ENCODE measurements at places on chromosomes 13 and 19. TPM values are rescaled to one million over a fixed set of nuclear protein-coding genes. Genes with fewer than 3 reads are reported as not detected.

The ZNF492 gene
- not detected for total RNA-seq

The ZNF738 gene
- total RNA-seq: 2.9 TPM

The ADGRE2 gene
- total RNA-seq: not detected

The MCEMP1 gene
- not detected for total RNA-seq

The RAD23A gene
- total RNA-seq: 76.8 TPM

The COX6B2 gene
- not detected for total RNA-seq

The IQCN gene
- total RNA-seq: 4.4 TPM

The PMIS2 gene
- total RNA-seq: not detected

DNA sequence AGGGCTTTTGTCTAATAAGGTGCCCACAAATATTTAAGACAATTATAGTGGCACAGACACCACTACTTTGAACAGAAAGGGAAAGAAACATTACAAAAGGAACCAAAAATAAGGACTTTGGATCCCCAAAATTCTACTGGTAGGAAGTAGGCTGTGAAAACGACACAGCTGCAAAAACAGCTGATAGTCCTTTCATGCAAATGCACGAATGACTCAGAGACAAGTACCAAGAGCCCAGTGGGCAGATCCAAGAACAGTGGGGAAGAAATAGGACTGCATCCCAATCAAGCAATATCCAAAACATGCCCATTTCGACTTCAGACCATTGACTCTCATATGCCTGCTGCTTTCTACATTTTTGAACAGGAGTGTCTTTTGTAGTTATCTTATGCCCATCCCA is 269.4 kb upstream of the NBEA start:
- DNase-seq: no peak

- DNase-seq: no peak
Observed at GRCh38 chr13:85816413-85816812, 17.2 kb upstream of the SLITRK6 start.

- DNase-seq: peak; percentile 65
Observed at GRCh38 chr13:82713687-82714405, 1168.4 kb downstream of the SLITRK1 start.

GRCh38 chr19:3012621-3013262 is 16.3 kb downstream of the TLE2 start:
- DNase-seq: no peak

DNA sequence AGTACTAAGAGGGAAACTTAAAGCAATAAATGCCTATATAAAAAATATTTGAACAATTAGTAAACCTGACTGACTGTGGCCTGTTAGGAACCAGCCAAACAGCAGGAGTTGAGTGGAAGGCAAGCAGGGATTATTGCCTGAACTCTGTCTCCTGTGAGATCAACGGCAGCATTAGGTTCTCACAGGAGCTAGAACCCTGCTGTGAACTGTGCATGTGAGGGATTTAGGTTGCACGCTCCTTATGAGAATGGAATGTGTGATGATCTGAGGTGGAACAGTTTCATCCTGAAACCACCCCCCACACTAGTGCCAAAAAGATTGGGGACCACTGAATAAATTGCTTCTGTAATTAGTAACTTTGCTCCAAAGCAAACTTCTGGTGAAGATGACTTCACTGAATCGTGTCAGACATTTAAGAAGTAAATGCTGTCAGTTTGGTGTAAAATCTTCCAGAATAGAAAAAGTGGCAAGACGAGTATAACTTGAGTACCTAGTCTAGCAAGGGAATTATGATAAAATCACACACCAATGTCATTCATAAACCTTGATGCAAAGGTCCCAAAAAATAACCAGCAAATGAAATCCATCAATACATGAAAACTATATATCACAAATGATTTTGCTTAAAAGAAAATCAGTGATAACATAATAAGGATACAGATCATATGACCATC is 53.8 kb downstream of the SLC6A16 start:
- no peak for DNase-seq

GRCh38 chr19:30119180-30119908 is 177.3 kb downstream of the URI1 start:
- DNase-seq: no peak

DNA sequence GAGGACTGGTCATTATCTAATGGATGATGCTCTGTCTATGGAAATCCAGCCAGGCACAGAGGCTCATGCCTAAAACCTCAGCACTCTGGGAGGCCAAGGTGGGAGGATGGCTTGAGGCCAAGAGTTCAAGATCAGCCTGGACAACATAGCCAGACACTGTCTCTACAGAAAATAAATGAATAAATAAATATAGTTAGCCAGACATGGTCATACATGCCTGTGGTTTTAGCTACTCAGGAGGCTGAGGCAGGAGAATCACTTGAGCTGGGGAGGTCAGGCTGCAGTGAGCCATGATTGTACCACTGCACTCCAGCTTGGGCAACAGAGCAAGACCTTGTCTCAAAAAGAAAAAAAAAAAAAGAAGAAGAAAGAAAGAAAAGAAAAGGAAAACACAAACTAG is 234.7 kb downstream of the TSHZ3 start:
- DNase-seq: no peak

GRCh38 chr13:113275387-113275786 is 21.7 kb upstream of the LAMP1 start:
- DNase-seq: peak; percentile 70

DNA sequence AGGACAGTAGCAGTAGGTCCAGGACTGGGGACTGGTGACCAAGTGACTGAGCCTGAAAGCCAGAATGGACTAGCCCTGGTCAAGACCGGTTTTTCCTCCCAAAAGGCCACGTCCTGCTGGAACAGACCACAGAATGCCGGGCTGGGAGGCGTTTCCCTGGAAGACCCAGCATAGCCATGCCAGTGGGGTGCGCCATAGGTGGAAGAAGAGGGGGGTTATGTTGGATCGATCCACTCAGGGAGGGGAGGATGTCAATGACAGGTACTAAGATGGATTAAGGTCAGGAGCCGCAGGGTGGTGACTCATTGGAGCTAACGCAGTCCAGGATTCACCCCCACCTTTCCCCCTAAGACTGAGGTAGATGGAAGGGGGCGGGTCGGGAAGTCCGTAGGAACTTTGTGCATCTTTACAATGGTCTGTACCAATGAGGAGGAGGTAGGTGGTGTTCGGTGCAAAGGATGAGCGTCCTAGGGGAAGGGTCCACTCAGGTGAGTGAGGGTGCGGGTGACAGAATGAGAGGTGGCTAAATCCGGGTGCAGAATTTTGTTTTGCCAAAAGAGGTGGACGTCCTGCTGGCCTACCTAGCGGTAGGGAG is 21.0 kb downstream of the VASP start:
- peak; percentile 45 for DNase-seq

DNA sequence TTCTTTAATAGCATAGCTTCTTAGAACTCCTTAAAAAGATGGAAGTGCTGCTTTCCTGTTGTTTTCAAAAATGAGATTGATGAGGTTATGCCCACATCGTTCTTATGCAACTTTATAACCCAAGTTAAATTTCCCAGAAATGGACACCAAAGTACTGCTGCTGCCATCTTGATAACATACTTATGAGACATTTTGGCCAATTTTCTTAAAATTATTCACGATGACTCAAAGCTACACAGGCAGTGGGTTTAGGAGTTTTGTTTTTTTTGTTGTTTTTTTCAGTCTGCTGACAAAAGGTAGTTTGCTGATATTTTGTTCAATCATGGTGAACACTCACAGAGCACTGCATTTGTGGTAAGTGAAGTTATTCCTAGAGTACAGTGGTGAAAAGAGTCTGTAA is 54.9 kb upstream of the RFC3 start:
- peak; percentile 62 for DNase-seq

DNA sequence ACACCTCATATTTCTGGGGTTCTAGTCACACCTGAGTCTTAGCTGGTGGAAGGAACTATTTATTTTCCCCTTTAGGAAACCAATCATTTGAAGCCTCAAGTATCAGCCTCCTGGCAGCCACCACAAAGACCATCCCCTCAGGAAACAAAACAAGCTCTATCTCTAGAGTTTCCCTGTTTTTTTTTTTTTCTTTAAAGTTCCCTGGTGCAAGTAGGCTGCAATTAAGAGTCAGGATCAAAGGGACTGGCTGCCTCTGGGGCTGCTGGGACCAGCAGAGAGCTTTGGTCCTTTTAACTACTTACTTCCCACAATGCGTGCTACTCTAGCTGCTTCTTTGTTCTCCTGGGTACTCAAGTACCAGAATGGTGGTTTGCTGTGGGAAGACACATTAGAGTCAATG is 11.4 kb downstream of the MBNL2 start:
- DNase-seq: no peak

DNA sequence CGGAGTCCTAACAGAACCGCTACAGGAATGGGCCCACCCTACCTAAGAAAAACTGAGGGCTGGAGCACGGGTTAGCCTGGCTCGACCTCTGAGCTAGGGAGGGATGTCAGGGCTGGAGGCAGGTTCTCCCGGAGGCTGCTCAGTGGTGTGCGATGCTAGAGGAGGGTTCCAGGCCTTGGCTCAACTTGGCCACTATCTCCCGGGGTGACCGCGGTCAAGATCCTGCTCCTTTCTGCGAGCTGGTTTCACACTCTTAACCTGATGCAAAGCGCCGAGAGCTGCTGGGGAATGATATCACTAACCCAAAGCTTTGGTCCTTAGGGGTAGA is 301 bp downstream of the POP4 start:
- DNase-seq: no peak

GRCh38 chr19:18399008-18399407 is 1.6 kb upstream of the LRRC25 start:
- peak; percentile 49 for DNase-seq

- DNase-seq: peak; percentile 93
Observed at GRCh38 chr19:52397310-52398080, at the start of gene ZNF528. Gene ZNF528, plus strand, starts transcription at chr19:52397849. Its CDS starts 4,165 bp downstream, at chr19:52402014.

DNA sequence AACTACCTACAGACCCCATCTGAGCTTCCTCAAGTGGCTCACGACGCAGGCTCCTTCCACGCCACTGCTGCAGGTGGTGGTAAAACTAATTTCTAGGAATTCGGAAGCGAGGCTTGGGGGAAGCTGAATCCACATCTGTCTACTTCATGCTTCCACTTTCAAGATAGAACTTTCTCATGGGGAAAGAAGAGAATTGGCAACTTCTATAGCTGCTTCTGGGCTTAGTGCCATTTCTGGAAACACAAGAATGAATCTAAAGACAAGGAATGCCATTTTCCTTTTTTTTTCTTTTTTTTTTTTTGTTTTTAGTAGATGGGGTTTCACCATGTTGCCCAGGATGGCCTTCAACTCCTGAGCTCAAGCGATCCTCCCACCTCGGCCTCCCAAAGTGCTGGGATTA is 2.8 kb upstream of the NLRP12 start:
- peak; percentile 90 for DNase-seq

- DNase-seq: no peak
Observed at GRCh38 chr13:22227895-22228294, 557.0 kb downstream of the FGF9 start.

- peak; percentile 70 for DNase-seq
Observed at GRCh38 chr13:26476111-26476781, 81.2 kb upstream of the WASF3 start.

DNA sequence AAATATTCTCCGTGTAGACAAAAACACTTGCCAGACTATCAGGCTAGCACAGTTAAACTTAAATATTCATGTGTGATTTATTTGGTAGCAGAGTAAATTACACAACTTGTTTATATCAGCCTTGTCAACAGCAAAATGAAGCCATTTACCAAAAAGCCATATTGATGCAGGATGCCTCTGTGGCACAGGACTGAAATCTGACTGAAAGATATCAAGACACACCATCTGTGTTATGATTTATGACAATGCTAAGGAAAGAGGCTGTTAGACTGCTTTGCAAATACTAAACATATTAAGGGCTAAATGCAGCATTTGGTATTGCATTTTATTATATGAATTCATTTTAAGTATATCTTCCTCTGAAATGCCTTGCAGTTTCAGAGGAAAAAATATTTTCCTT is 44.8 kb upstream of the FNDC3A start:
- no peak for DNase-seq

- DNase-seq: no peak
Observed at GRCh38 chr13:45411631-45412030, 6.5 kb downstream of the SLC25A30 start.

DNA sequence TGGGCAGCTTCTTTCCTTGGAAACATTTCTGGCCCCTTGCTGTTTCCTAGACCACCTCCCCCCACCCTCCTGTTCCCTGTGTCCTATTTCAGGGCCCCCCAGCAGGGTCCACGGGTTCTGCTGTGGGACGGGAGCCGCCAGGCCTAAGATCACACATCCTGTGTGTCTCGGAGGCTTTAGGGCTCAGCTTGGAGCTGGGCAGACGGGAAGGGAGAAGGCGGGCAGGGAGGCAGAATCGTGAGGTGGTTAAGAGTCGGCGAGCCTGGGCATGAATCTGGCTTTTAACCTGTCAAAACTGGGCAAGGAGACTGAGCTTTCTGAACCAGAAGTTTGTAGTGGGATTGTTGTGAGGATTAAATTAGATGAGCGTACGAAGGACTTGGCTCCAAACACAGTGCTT is 4.8 kb downstream of the KCNC3 start:
- no peak for DNase-seq

- no peak for DNase-seq
Observed at GRCh38 chr19:18541258-18541991, 1.9 kb downstream of the FKBP8 start.

- no peak for DNase-seq
Observed at GRCh38 chr13:44104969-44105368, 225.3 kb downstream of the LACC1 start.

DNA sequence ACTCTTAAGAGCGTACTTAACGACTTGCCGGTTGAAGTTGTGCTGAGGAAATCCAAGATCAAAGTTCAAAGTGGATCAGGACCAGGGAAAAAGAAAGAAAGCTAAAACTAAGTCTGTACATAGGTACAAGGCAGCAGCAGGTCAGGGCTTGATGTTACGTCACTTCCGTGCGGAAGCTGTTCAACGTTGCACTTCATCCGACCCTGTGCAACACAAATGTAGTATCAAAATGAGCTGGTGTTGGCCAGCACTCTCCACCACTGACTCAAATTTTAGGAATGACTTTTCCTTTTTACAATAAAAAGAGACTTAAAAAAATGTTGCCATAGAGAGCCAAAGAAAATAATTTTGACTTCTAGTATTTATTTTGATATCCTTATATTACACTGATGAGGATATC is 1315.4 kb downstream of the EFNB2 start:
- DNase-seq: no peak

- no peak for DNase-seq
Observed at GRCh38 chr13:23731709-23732108, 157.5 kb downstream of the MIPEP start.

GRCh38 chr13:99308471-99309087 is 1.4 kb upstream of the GPR183 start:
- peak; percentile 48 for DNase-seq

GRCh38 chr19:55115446-55116065 is 1.9 kb downstream of the PPP1R12C start:
- DNase-seq: peak; percentile 74

DNA sequence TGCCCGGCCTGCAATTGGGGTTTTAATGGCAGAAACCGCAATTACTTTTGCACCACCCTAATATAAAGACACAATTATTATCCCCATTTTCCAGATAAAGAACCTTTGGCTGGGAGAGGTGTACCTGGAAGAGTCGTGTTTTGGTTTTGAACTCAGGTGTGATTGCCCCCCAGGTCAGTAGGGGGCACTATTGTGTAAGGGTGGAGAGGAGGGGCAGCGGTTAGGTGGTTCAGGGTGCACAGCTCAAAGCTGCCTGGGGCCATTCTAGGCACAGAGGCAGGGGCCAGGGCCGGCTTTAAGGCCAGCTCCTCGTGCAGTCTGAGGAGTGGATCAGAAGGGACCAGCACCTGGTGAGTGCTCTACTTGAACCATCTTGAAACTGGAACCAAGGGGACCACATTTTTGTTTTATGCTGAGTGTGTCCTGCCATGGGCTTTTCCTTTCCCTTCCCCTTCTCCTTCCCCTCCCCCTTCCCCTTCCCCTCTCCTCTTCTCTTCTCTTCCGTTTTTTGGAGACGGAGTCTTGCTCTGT is 5.8 kb upstream of the FCGRT start:
- DNase-seq: peak; percentile 47

GRCh38 chr13:85799097-85799582 is at the start of gene SLITRK6:
Gene SLITRK6, minus strand, starts transcription at chr13:85799419. Its CDS starts 2,911 bp downstream, at chr13:85796508.
- DNase-seq: peak; percentile 8

All from fibroblast of the aortic adventitia (primary cell).